ENCODE measurements at places on chromosomes 1 and 21. TPM values are rescaled to one million over a fixed set of nuclear protein-coding genes. Genes with fewer than 3 reads are reported as not detected.

DNA sequence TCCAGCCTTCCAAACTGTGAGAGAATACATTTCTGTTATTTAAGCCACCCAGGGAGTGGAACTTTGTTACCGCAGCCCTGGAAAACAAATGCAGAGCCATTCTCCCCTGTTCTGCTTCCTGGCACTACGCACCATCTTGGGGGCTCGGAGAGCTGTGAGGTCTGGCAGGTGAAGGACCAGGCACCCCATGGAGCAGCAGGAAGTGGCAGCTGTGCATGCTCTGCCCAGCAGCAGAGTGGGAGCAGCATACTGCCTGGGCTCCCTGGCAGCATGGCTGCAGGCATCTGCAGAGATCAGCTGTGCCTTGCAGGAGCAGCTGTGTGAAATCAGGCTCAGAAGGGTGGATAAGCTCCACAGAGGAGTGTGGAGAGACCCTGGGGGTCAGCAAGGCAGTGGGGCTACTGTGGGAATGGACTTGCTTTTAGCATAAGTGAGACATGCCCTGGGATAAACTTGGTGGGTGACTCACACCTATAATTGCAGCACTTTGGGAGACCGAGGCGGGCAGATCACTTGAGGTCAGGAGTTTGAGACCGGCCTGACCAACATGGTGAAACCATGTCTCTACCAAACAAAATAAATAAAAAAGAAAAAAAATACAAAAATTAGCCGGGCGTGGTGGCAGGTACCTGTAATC lies 17.7 kb upstream of the ZSCAN20 start:
- peak; percentile 62 for DNase-seq

DNA sequence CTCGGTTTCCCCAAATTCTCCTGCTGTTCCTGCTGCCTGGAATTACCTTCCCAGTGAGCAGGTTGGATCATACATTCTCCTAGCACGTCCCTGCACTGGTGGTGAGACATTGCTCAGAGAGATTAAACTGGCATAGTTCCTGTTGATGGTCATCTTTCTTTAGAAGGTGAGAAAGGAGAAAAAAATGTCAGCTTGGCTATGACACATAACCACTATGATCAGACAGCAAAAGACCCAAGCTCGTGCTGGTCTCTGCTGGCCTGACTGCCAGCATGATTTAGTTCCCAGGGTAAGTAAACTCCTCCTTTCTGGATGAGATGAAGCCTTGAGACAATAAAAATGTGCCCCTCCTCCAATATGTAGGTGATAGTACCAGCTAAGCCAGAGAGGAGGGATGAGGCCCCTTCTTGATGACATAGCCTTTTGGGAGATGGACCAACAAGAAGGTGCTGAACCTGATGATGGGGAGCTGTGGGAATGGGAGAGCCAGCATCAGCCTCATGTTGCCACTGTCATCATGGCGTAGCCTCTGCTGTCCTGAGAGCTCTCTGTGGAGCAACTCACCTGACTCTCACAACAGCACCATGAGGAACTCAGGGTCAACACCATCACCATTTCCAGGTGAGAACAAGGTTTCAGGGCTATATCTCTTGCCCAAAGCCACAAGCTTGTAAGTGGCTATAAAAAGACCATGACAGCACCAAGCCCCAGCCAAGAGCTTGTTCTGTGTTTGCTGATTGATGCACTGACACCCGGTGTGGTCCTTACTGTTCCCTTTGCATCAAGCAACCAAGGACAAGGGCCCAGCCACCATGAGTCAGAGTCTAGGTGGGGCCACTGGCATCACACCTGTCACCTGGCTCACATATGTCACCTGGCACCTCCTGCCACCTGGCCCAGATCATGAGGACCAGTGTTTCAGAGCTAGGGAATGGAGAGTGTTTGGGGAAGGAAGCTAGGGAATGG lies 200.0 kb downstream of the MATN1 start:
- no peak for DNase-seq

DNA sequence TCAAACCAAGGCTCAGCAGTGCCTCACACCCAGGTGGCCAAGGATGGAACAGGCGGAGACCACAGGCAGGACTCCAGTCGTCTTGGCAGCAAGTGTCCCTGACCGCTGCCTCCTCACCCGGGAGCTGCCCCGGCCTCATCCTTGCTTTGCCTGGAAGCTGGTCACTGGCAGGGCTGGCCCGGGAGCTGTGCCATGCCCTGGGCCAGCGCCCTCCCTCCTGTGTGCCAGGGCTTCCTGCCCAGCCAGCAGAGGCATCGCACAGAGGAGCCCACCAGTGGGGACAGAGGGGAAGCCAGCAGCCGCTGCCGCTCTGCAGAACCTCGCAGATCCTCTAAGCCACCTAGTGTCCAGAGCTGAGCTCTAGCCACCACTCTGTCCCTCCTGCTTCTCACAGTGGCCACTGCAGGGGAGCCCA lies 7.8 kb downstream of the CASZ1 start:
- no peak for DNase-seq

DNA sequence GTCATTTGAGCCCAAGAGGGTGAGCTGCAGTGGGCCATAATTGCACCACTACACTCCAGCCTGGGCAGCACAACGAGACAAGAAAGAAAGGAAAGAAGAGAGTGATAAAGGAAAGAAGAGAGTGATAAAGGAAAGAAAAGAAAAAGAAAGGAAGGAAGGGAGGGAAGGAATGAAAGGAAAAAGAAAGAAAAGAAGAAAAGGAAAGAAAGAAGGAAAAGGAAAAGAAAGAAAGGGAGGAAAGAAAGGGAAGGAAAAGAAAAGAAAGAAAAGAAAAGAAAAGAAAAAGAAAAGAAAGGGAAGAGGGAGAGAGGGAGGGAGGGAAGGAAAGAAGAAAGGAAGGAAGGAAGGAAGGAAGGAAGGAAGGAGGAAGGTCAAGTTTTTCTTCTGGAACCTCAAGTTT lies 17.5 kb downstream of the TRIT1 start:
- no peak for DNase-seq

GRCh38 chr1:116334868-116335635 lies 38.0 kb upstream of the ATP1A1 start:
- DNase-seq, result no peak

DNA sequence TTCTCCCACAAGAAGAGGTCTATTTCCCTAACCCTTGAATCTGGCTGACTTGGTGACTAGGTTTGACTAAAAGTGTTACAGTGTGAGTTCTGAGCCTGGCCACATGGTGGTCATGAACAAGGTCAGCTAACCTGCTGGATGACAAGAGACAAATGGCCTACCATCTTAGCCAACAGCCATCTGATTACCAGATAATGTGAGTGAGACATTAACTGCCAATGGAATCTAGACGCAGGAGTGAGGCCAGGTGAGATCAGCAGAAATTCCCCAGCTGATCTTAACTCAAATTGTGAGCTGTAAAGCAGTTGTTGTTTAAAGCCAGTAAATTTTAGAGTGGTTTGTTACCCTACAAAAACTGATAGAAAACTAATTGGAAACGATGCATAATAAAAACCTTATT lies 320.0 kb downstream of the BRINP2 start:
- no peak for DNase-seq

GRCh38 chr1:226512076-226512728 lies 36.4 kb upstream of the STUM start:
- no peak for DNase-seq

GRCh38 chr1:30919025-30919881 lies 10.7 kb upstream of the SDC3 start:
- peak; percentile 83 for DNase-seq

Gene ADAMTS4
- 8.2 TPM for total RNA-seq

Gene RXFP4
- not detected for total RNA-seq

Gene NTMT2
- not detected for total RNA-seq

Gene BARHL2
- total RNA-seq, result not detected

Gene ITLN2
- total RNA-seq, result not detected

Measured in fibroblast of villous mesenchyme (primary cell).